ENCODE measurements at places on chromosomes 13 and 19. TPM values are rescaled to one million over a fixed set of nuclear protein-coding genes. Genes with fewer than 3 reads are reported as not detected.

GRCh38 chr13:18978447-18978846 lies 203.2 kb downstream of the TUBA3C start:
- DNase-seq, result no peak

LHFPL6 gene
- 54.0 TPM for total RNA-seq

GRCh38 chr13:47004540-47004939 lies 107.7 kb upstream of the HTR2A start:
- DNase-seq, result no peak

CGB7 gene
- not detected for total RNA-seq

- DNase-seq, result no peak
These were observed 51.1 kb downstream of the OLFM4 start for GRCh38 chr13:53079691-53080090.

IGFL1 gene
- not detected for total RNA-seq

KLK15 gene
- not detected for total RNA-seq

DNA sequence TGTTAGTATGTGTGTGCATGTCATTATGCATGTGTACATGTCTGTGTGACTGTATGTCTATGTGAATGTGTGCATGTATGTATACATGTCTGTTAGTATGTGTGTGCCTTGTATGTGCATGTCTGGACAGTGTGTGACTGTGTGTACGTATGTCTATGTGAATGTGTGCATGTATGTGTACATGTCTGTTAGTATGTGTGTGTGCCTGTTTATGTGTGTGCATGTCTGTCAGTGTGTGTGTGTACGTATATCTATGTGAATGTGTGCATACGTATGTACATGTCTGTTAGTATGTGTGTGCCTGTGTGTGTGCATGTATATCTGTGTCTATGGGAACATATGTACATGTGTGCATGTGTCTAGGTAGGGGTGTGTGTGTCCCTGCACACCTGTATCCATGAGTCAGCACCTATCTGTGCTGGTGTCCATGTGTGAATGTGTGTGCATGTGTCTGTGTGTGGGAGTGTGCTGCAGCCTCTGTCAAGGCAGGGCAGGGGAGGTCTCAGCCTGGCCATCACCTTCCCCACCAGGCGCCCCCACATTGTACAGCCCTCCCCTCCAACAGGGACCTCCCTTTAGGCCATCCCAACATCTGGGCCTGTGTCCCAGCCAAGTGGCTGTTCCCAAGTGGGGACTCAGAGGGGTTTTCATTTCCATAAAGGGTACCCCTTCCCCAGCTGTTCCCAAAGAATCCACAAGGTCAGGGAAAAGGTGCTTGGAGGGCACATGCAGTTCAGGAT lies 4.4 kb downstream of the GAS6 start:
- no peak for DNase-seq

DNA sequence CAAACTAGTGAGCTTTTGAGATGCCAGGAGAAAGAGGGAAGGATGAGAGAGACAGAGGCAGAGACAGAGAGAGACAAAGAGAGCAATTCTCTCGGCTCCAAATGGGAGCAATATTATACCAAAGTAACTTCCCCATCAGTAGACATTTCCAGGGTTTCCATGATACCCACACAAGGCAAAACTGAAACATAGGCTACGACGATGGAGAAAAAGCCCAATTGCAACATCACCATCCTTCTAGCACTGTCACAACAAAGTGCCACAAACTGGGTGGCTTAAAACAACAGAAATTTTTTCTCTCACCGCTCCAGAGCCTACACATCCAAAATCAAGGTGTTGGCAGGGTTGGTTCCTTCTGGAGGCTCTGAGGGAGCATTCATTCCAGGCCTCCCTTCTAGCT lies 81.4 kb downstream of the KCTD12 start:
- no peak for DNase-seq

GRCh38 chr19:17183858-17184321 lies 31.3 kb upstream of the USE1 start:
- no peak for DNase-seq

CD33 gene
- 6.0 TPM for total RNA-seq

ZNF682 gene
- total RNA-seq, result 4.2 TPM

DNA sequence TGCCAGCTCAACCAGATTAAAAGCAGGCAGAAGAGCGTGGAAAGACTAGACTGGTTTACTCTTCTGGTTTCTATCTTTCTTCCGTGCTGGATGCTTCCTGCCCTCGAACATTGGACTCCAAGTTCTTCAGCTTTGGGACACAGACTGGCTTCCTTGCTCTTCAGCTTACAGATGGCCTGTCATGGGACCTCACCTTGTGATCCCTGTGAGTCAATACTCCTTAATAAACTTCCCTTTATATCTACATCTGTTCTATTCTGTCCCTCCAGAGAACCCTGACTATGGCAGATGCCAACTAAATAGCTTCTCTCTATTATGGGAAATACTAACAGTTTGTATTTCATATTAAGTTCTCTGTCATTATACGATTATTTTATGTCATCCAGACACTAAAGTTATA lies 609.1 kb downstream of the LMO7 start:
- DNase-seq, result no peak

FAAP24 gene
- total RNA-seq, result 0.66 TPM

DNA sequence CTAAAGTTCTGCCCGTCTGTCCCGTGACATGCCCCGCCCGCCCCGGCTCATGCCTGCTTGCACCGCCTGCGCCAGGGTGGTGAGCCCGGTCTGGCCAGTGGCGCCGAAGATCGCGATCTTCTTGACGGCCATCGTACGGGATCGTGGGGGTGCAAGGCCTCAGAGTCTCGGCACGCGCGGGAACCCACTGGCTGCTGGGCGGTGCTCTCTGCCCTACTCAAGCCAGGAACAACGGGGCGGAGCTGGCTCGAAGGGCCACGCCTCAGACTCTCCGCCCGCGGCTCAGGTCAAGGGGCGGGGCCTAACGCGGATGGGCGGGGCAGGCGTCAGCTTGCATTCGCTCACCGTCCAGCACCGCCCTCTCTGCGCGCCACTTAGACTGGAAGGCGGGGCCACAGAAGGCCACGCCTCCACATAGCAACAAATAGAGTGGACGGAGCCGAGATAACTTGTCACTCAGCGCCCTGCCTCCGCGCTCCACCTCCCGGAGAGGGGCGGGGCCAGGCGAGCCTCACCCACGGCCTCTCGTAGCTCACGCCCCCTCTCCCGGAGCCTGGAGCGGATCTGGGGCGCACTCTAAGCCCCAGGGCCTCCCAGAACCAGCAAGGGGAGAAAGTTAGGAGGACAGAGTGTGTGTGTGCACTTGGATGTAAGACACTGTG lies at the start of gene BLVRB:
Gene BLVRB, minus strand, starts transcription at position 189 of the 662 bp plus-strand sequence. Its CDS starts 57 bp downstream, at position 132.
- peak; percentile 100 for DNase-seq

ZNF225 gene
- total RNA-seq, result 3.9 TPM

- no peak for DNase-seq
These were observed 3.4 kb downstream of the SPRY2 start for GRCh38 chr13:80337288-80338081.

DNA sequence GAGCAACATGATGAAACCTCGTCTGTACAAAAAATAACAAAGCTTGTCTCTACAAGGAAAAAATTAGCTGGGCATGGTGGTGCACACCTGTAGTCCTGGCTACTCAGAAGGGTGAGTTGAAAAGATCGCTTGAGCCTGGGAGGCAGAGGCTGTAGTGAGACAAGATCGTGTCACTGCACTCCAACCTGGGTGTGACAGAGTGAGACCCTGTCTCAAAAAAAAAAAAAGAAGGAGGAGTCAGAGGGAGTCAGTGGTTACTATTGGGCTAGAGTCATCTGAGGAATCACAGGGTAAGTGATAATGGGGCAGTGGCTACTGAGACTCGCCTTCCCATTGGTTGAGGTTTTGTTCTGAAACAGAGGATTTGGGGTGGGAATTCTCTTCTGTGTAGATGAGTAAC lies 1.9 kb upstream of the GPI start:
- no peak for DNase-seq

GRCh38 chr13:107992542-107992941 lies 222.8 kb downstream of the LIG4 start:
- no peak for DNase-seq

- peak; percentile 81 for DNase-seq
These were observed 136.3 kb upstream of the SERP2 start for GRCh38 chr13:44237276-44237767.

- DNase-seq, result peak; percentile 91
These were observed 7.7 kb downstream of the KDM4B start for GRCh38 chr19:4976401-4977298.

- DNase-seq, result no peak
These were observed 36.1 kb upstream of the USP29 start for GRCh38 chr19:57083711-57084110.

DNA sequence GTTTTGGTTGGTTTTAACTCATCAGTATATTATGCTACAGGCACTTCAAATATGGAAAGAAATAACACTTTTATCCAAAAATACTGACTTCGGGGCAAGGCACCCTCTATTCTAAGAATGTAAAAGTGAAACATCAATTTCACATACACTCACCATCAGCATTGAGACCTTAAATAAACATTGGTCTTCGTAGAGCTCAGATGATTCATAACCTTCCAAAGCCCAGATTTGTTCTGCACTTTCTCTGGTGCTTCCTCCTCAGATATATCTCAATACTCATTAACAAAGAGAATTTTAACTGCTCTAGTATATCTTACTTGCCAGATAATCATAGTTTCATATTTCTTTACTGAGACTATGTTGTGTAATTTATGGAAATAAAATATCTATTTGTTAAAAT lies 794.3 kb downstream of the LIG4 start:
- DNase-seq, result no peak

GRCh38 chr13:110649551-110649950 lies 34.2 kb downstream of the NAXD start:
- DNase-seq, result no peak

DNA sequence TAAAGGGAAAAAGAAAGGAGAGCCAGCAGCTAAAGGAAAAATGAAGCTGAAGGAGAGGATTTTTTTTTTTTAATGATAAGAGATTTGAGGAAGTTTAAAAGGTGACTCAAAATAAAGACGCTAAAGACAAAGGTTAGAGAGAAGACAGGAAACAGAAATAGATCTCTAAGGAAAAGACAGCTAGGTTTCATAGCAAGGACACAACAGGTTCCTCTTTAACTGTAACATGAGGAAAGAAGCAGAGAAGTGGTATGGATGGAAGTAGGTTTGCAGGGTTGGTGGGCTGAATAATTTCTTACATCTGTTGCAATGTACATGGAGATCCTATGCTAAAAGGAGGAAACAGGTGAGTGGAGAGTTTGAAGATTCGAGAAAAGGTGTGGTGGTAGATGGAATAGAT lies 107.5 kb downstream of the MYCBP2 start:
- no peak for DNase-seq

CADM4 gene
- total RNA-seq, result 12.4 TPM

FFAR3 gene
- not detected for total RNA-seq

ZNF181 gene
- total RNA-seq, result 18.3 TPM

POU2F2 gene
- 1.5 TPM for total RNA-seq

- DNase-seq, result no peak
These were observed 29.7 kb upstream of the FXYD3 start for GRCh38 chr19:35085947-35086346.

- DNase-seq, result no peak
These were observed 18.6 kb downstream of the FCGBP start for GRCh38 chr19:39915848-39916215.

- DNase-seq, result no peak
These were observed 27.1 kb downstream of the NAXD start for GRCh38 chr13:110642291-110642981.

- no peak for DNase-seq
These were observed 20.7 kb downstream of the AKAP8 start for GRCh38 chr19:15358918-15359317.

DNA sequence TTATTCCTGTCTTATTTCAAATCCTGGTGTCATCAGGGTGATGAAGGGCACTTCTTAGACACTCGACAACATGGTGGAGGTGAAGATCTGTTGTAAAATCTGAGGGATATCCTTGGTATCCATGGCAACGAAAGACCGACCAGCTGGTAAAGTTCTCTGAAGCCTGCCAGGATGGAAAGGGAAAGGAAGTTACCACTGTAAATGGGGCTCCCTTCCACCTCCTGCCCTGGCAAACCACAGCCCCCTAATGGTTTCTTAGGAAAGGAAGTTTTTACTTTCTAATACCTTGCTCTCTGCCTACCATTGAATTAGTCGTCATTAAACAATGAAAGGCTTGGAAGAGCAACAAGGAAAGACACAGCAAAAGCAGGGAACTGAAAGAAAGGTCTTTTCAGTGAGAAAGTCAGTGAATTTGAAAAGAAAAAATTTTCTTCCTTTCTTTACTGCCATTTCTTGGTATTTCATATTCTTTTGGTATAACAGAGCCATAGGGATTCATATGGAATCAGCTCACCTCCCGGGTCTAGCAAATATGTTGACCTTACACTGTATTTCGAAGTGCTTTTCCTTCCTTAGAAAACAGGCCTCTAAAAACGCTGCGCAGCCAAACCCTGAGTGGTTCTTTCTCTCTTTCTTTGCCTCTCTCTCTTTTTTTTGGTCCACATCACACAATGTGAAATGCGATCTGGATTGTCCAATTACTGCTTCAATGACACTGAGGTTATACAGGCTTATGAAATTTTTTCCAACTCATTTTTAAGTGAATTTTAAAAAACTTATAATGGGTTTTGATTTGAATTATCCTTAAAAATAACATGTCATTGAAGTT lies 111.0 kb downstream of the RGCC start:
- DNase-seq, result no peak

GRCh38 chr19:16581145-16581970 lies 9.1 kb upstream of the SLC35E1 start:
- DNase-seq, result peak; percentile 20

CNN1 gene
- 173 TPM for total RNA-seq

PCDH9 gene
- total RNA-seq, result 30.0 TPM

- DNase-seq, result no peak
These were observed 217.1 kb downstream of the POSTN start for GRCh38 chr13:37381502-37381901.

DNA sequence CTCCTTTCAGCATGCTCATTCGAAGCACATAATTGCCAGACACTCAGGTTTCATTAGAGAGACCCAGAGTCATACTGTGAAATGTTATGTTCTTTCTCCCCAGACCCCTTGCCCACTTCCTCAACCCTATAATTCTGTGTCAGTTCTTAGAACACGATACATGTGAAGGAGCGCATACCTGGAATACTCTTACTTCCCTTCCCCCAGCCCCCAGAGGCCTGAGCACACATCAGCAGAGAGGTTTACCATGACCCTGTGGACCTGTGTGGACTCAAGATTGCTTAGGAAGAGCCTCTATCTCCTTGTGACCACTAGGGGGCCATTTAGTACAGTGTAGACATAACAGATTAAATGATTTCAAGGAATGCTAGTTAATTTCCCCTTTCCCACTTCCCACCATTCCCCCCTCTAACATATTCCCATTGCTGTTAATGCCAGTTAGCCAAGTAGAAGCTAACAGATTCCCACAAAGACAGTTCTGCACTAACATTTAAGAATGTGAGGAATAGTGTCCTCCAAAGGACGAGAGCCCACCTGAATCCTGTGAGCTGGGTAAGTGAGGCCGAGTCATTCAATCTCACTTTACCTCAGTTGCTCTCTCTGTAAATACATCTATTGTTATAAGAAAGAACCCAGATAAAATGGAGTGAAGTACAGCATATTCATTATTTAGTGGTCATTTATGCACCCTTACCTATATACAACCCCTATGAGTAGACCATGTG lies 154.2 kb upstream of the MAB21L1 start:
- DNase-seq, result peak; percentile 17

GRCh38 chr13:25232937-25233515 lies 54.3 kb downstream of the MTMR6 start:
- no peak for DNase-seq

- no peak for DNase-seq
These were observed 107.0 kb upstream of the MCF2L start for GRCh38 chr13:112861876-112862615.

- DNase-seq, result no peak
These were observed 38.7 kb upstream of the SACS start for GRCh38 chr13:23472189-23472588.

All from right cardiac atrium (tissue), 5 donors.